NCI-H69 (cell line): ENCODE measurements at places on chromosomes 5 and 9.

GRCh38 chr9:102273952-102274351, 535.5 kb upstream of the GRIN3A start:
- peak; percentile 31 for DNase-seq

GRCh38 chr5:110371011-110371724, 355.3 kb downstream of the TMEM232 start:
- DNase-seq: no peak

DNA sequence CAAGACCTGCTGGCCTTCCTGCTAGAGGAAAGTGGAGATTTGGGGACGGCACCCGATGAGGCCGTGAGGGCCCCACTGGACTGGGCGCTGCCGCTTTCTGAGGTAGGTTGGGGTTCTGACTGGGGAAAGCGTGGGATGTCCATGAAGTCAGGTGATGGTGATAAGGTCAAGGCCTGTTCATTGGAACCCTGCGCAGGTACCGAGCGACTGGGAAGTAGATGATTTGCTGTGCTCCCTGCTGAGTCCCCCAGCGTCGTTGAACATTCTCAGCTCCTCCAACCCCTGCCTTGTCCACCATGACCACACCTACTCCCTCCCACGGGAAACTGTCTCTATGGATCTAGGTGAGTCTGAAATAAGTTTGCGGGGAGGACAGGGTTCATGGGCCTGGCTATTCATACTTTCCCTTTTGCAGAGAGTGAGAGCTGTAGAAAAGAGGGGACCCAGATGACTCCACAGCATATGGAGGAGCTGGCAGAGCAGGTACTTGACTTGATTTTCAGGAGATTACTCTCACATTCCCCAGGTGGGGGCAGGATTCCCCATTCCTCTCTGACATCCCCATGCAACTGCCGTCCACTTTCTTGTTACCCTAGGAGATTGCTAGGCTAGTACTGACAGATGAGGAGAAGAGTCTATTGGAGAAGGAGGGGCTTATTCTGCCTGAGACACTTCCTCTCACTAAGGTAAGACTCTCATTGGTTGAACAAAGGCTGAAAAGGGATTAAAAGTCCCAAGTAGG, 505 bp downstream of the CREB3 start:
- peak; percentile 78 for DNase-seq

GRCh38 chr5:150672884-150673275, 11.8 kb downstream of the MYOZ3 start:
- no peak for DNase-seq

GRCh38 chr5:88879724-88880123, 3.3 kb downstream of the MEF2C start:
- DNase-seq: no peak

DNA sequence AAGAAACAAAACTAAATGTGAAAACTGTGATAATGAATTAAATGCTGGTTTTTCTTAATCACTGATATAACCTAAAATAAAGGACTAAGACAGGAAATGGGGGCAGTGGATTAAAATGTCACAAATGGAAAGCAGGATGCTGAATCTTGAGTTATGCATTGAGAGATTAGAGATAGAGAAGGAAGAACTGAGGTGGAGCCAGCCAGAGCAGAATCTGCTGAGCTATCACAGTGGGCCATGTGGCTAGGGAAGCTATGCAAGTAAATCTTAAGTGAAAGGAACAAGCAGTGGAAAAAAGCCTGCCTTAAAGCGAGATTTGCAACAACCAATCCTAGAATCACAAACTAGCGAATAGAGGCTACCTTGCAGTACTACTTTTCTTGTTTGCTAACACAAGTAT, 188.5 kb upstream of the RASA1 start:
- DNase-seq: no peak

DNA sequence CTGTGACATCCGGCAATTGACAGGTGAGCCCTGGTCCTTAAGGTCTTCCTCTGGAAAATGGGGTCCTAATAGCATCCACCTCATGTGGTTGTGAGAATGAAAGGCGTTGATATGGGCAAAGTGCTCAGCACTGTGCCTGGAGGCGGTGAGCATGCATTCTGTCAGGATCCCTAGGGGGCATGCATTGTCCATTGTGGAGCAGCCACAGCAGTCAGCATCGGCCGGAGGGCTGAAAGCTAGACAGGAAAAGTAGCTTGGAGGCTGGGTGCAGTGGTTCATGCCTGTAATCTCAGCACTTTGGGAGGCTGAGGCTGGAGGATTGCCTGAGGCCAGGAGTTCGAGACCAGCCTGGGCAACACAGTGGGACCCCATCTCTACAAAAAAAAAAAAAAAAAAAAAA, 122.2 kb downstream of the LHX2 start:
- peak; percentile 85 for DNase-seq

GRCh38 chr9:103335461-103335860, 340.3 kb downstream of the CYLC2 start:
- DNase-seq: no peak

- peak; percentile 14 for DNase-seq
Measured at GRCh38 chr5:173567548-173567947, 48.9 kb downstream of the BOD1 start.

GRCh38 chr5:177361418-177362291, 3.9 kb downstream of the RGS14 start:
- no peak for DNase-seq

DNA sequence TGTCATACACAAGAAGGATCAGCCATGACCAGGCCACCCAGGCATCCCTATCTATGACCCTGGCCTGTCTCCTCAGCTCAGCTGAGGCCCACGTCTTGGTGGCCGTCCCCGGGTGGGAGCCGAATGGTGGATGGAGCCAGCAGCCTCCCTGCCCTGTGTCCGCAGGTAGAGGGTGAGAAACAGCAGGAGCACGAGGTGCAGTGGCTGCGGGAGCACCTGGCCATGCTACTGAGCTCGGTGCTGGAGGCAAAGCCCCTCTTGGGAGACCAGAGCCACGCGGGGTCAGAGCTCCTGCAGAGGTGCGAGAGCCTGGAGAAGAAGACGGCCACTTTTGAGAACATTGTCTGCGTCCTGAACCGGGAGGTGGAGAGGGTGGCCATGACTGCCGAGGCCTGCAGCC, 24.5 kb downstream of the FBXW5 start:
- DNase-seq: no peak

DNA sequence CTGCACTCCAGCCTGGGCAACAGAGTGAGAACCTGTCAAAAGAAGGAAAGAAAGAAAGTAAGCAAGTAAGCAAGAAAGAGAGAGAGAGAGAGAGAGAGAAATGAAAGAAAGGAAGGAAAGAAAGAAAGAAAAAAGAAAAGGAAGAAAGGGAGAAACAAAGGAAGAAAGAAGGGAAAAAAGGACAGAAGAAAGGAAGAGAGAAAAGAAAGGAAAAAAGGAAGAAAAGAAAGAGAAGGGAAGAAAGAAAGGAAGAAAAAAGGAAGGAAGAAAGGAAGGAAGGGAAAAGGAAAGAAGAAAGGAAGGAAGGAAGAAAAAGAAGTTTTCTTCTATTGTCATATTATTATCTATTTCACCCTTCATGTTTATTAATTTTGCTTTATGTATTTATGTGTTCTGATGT, 251.1 kb upstream of the CD180 start:
- no peak for DNase-seq

DNA sequence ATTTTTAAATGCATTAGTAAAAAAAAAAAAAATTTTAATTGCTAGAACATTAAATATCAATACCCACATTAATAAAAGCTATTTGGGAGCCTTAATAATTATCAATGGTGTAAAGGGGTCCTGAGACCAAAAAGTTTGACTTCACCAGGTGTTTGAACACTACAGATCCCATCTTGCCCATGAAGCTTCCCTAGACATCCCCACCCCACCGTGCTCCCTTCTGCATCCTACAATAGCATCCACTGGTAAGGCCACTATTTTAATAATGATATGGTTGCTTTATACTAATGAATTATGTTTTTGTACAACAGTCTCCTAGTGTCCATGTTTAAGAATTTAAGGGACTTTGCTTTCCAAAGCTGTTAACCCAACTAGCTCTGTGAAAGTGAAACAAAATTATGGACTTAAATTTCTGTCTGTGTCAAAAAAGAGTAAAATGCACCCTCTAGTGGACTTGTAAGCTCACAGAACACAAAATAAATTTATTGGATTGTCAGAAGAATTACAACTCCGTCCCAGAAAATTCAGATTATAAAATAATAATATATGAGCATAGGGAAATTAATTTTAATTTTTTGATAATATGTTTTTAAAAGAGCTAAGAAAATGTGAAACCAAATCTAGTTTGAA, 76.0 kb downstream of the ARL15 start:
- peak; percentile 50 for DNase-seq

GRCh38 chr5:58544926-58545325, 37.9 kb upstream of the RAB3C start:
- DNase-seq: no peak

- DNase-seq: no peak
Measured at GRCh38 chr9:11233696-11234095, 620.9 kb upstream of the PTPRD start.

- peak; percentile 33 for DNase-seq
Measured at GRCh38 chr9:109238655-109239054, 71.6 kb upstream of the FRRS1L start.

DNA sequence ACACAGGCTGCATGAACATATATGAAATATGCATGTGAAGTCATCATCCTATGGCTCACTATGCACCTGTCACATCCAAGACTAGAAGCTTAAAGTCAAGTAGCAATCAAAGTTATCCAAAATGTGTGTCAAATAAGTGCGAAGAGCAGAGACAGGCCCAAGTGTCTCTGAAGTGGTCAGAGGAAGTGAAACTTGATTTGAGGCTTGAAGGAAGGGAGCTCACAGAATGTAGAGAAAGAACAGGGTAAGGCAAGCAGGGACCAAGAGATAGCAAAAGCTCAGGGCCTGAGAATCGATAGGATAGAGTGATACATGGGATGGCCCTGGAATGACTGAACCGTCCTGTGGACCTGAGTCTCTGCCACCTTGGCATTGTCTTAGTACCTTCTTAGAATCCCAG, 274.3 kb upstream of the TRPC7 start:
- DNase-seq: no peak

GRCh38 chr9:111483439-111483857, 735 bp downstream of the ECPAS start:
- peak; percentile 85 for DNase-seq

GRCh38 chr9:34862836-34863235, 95.2 kb upstream of the PHF24 start:
- DNase-seq: no peak

DNA sequence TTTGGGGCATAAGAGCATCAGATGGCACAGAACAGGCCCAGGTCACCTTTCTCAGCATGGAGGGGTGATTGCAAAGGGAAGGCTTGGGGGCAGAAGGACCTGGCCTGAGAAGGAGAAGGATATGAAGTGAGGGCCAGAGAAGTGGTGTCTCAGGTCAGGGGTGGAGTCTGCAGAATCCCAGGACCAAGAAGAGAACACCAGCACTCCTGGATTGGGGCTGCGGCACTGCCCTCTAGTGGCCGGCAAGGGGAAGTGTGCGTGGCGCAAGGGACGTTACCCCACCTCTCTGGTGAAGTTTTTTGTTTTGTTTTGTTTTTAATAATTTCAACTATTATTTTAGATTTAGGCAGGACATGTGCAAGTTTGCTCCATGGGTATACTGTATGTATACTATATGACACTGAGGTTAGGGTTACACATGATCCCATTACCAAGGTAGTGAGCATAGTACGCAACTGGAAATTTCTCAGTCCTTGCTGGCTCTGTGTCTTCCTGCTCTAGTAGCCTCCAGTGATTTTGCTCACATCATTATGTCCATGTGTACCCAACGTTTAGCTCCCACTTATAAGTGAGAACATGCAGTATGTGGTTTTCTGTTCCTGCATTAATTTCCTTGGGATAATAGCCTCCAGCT, 1548.6 kb downstream of the EFNA5 start:
- DNase-seq: peak; percentile 51

DNA sequence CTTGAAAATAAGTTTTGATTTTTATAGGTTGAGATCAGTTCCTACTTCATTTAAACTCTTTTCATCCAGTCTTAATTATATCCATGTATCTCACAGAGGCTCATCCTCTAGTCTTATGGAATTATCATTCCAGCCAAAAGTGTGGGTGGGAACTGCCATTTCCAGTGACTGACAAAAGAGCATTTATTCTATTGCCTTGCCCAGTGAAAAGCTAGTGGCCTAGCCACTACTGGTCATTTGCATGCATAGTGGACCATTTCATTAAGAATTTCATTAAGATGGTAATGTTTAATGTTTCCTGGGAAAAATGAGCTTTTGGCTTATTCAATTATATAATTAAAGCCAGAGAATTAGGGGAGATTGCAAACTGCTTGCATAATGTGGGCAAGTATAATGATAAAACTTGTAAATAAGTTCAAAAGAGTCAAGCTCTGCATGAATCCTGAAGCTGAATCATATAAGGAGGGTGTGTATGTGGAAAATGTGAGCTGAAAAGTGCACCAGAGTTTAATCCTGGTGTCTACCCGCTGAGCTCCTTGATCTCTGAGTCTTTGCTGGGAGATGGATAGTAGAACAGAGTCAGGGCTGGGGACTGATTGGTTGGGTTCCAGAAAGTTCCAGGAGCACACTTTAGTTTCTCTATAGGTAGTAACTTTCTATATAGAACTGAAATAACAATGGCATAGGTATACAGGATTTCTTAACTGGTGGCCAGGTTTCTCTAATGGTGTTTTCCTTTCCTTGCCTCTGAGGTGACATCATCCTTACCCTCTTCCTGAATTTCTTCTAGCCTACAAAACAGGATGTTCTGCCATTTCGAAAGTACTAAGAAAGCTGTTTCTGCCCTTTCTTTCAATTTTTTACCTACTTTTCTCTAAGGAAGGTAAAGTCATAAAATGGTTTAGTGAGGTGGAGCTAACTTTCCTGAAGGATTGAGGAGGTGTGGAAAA, 78.5 kb downstream of the KIF4B start:
- no peak for DNase-seq

- no peak for DNase-seq
Measured at GRCh38 chr5:62742207-62742606, 163.6 kb downstream of the LRRC70 start.

- no peak for DNase-seq
Measured at GRCh38 chr9:95060234-95060633, 257.3 kb downstream of the FANCC start.

DNA sequence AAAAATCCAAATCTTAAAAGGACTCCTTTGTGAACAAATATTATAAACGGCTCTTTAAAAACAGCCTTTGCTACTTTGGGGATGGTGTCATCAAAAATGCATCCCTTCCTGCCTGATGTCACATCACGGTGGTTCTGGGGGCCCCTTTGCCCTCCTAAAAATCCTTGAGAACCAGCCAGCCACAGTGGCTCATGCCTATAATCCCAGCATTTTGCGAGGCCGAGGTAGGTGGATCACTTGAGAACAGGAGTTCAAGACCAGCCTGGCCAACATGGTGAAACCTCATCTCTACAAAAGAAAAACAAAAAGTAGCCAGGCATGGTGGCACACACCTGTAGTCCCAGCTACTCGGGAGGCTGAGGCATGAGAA, 43.9 kb downstream of the FNBP1 start:
- no peak for DNase-seq
